HT1080 (cell line): ENCODE measurements at places on chromosomes 11 and 22.

DNA sequence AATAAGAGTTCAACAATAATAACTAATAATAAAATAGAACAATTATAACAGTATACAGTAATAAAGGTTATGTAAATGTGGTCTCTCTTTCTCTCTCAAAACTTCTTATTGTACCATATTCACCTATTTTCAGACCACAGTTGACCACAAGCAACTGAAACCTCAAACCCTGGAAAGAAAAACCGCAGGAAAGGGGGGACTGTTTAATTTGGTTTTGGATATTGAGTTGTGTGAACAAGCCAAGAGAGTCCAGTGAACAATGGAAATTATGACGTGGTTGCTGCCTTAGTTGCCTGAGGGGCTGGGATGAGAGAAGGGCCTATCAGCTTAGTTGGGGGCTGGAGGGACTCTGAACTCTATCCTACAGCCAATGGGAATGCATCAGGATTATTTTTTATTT is 178.7 kb upstream of the POU2AF2 start:
- DNase-seq, result no peak

- DNase-seq, result no peak
Observed at GRCh38 chr11:96112192-96113128, 188.6 kb upstream of the MTMR2 start.

DNA sequence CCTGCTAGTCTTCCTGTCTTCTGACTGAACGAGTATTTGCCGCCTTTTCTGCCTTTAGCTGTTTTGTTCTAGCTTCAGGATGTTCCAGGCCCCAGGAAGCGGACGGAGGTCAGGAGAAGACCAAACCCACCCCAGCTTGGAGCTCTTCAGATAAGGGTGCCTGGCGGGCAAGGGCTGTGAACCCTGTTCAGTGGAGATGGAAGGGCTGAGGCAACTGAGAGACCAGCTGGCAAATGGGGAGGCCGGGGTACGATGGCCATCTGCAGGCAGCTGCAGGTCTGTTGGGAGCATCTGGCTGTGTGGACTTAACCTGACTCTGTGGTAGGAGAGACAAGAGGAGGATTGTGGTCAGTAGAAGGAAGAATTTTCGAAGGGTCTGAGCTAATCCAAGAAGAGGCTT is 95.6 kb downstream of the CHST1 start:
- DNase-seq, result no peak

DNA sequence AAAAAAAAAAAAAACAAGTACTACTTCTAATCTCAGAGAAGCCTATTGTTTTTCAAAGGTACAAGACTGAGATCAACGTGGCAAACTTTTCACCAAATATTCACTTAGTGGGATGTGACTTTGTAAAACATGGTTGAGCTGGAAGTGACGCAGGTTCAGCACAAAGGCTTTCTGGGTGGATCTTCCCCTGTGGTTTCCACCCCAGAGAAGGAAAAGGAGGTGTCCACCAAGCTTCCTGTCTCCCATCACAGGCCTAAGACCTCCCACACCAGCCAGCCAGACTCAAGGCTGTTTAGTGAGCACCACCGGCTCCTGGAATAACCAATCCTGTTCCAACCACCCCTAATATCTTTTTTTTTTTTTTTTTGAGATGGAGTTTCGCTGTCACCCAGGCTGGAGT is 5.7 kb downstream of the TMEM184B start:
- DNase-seq, result peak; percentile 28

DNA sequence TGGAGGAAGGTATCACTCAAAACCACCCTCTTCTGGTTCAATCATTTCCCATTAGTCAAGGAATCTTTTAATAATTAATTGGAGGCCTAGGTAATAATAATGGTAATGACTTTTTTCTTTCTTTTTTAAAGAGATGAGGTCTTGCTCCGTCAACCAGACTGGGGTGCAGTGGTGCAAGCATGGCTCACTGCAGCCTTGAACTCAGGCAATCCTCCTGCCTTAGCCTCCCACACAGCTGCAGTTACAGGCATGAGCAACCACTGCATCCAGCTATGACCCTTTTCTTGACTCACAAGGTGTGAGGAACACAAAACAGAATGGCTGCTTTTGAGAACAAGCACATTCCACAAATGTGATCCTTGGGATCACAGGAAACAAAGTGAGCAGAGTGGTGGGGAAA is 3.6 kb downstream of the POLDIP3 start:
- no peak for DNase-seq

GRCh38 chr11:118304227-118304567 is 333 bp upstream of the CD3E start:
- DNase-seq, result no peak

DNA sequence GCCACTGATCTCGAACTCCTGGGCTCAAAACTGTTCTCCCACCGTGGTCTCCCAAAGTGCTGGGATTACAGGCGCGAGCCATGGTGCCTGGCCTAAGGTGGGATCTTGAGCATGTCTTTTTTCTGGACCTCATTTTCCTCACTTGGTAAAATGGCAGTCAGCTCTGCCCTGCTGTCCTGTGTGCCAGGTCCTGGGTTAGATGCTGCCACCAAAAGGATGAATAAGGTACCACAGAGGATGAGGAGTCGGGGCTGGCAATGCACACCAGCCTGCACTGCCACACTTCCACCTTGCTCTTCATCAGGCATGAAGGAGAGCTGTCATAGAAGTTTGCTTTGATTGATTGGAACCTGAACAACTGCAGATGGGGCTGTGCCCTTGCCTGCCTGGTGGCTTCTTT is 32.3 kb downstream of the ACO2 start:
- DNase-seq, result no peak

- peak; percentile 95 for DNase-seq
Observed at GRCh38 chr11:129846508-129847335, 31.1 kb downstream of the TMEM45B start.

DNA sequence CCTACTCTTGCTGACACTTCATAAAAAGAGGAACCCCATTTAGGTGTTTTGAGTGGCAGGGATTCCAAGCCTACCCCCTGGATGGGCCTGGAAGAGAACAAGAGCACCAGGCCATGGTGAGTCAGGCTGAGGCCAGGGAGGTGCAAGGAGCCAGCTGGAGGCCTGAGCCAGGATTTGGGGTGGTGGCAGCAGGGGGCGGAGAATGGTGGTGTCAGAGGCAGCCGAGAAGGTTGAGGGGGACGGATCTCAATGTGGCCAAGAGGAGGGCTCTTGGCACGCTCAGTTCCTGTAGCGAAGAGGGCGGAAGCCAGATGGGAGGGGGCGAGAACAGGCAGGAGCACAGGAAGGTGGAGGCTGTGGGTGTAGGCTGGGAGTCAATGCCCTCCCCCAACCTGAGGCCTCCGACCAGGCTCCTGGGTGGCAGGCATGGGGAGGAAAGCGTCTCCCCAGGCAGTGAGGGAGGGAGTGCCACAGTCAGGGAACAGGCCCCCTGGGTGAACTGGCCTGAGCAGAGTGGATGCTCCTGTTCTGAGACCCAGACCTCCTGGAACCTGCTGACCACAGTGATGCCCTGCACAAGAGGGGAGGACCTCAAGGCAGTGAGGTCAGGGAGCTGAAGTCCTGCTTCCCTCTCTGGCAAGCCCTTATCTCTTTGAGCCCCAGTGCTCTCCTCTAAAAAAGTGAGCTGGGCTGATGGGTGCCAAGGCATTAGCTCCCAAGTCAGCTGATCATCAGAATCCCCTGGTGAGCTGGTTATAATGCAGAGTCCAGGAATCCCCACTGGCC is 13.9 kb downstream of the RTN4RL2 start:
- no peak for DNase-seq

DNA sequence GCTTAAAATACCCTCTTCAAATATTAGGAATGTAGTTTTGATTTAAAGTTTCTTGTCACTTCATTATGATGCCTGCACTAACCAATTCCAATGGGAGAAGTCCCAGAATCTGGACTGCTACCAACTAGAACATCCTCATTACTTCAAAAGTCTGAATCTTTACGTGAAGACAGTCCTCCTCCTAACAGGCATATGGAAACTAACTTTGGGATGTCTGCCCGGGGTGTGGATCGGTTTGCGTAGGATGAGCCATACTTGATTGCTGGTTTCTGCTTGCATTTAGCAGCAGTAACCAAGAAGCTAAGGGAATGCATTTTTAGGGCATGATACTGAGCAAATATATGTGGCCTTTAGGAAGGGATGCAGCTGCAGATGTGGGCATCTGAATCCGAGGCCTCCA is 177.1 kb downstream of the LRRC4C start:
- DNase-seq, result no peak

DNA sequence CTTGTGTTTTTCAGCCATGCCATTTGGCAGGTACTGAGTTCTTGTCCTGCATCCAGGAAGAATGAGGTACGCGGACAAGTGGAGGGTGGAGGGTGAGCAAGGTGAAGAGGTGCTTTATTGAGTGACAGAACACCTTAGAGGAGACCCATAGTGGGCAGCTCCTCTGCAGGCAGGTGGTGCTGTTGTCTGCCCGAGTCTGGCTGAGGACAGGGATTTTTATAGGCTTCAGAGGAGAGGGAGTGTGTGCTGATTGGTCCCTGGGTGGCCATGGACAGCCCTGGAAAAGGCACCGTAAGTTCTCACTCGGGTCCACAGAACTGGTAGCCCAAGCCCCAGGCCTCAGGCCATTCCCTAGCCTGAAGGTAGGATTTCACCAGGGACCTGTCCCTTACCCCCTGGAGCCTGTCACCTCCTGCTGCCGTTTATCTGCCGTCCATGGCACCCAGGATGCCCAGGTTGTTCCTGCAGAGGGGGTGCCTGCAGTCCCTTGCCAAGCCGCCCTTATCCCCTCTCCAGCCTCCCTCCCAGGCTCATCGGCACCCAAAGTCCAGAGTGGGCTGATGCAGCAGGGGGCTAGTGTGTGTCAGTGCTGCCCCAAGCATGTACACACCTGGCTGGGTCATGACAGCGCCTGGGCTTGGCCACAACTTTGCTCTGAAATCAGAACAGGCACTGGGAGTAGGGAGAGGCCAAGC is 213.6 kb downstream of the LRRC4C start:
- no peak for DNase-seq

DNA sequence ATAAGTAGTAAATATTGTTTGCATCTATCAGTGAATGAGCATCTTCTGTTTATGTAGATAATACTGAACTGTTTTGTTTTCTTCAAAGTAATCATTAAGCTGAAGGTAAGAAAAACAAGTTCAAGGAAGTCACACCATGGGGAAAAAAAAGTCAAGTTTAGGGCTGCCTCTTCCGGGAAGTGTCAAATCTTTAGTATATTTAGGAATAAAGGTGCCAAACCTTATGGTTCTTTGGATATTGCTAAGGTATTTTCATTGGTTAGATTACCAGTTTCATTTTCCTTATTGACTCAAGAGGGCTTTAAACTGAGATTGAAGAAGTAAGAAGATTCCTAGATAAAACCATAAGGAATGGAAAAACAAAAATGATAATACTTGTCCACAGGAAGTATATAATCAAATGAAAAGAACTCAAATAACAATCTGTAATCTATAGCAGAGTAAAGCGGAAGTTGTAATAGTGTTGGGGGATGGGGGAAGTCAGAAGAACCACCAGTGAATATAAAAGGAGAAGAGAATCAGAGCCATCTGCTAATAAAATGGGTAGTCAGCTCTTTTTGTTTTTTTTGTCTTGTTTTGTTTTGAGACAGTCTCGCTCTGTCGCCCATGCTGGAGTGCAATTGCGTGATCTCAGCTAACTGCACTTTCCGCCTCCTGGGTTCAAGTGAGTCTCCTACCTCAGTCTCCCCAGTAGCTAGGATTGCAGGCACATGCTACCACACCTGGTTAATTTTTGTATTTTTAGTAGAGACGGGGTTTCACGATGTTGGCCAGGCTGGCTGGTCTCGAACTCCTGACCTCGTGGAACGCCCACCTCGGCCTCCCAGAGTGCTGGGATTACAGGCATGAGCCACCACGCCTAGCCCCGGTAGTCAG is 2.3 kb downstream of the ATM start:
- no peak for DNase-seq

DNA sequence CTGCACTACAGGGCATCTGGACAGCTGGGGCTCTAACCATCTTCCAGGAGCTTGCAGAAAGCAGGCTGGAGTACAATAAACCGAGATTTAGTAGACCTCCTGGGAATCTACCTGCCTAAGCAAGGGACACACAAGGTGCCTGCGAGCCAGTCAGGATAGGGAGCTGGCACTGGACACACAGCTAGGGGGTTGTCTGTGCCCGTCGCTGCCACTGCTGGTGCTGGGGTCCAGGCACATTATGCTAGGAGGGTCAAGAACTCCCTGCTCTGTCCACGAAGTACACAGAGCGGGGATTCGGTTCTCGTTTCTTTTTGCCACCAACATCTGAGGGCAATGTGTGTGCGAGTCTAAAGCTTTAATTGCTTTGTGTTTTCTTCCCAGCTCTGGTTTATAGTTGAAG is 4.2 kb downstream of the RIC8A start:
- no peak for DNase-seq

GRCh38 chr11:86696004-86696403 is 23.6 kb upstream of the ME3 start:
- peak; percentile 96 for DNase-seq
